ENCODE measurements at places on chromosomes 3 and 15. TPM values are rescaled to one million over a fixed set of nuclear protein-coding genes. Genes with fewer than 3 reads are reported as not detected.

The MYRIP gene
- total RNA-seq = 0.22 TPM

The PLAAT1 gene
- 0.66 TPM for total RNA-seq

The VPS8 gene
- 72.8 TPM for total RNA-seq

The ARHGEF26 gene
- total RNA-seq = 2.1 TPM

The EFCC1 gene
- not detected for total RNA-seq

The SLC9C1 gene
- total RNA-seq = 0.12 TPM

The CA12 gene
- 128 TPM for total RNA-seq

The LMAN1L gene
- total RNA-seq = not detected

The CCDC9B gene
- total RNA-seq = 46.2 TPM

The QTRT2 gene
- 23.4 TPM for total RNA-seq

Data from uterine smooth muscle cell (primary cell).